ENCODE measurements at places on chromosomes 5 and 9. TPM values are rescaled to one million over a fixed set of nuclear protein-coding genes. Genes with fewer than 3 reads are reported as not detected.

Gene PHYHD1
- not detected for polyA plus RNA-seq

Gene IL7R
- polyA plus RNA-seq = 0.74 TPM

- H3K27ac ChIP-seq = no peak overlapping the region
- DNase-seq = no peak
- no peaks in the 10 kb centered on the region for H3K4me1 ChIP-seq
- peak overlapping the region; percentile 67 for H3K4me3 ChIP-seq
These were observed 538 bp upstream of the ARHGEF28 start for GRCh38 chr5:73625372-73625943.

DNA sequence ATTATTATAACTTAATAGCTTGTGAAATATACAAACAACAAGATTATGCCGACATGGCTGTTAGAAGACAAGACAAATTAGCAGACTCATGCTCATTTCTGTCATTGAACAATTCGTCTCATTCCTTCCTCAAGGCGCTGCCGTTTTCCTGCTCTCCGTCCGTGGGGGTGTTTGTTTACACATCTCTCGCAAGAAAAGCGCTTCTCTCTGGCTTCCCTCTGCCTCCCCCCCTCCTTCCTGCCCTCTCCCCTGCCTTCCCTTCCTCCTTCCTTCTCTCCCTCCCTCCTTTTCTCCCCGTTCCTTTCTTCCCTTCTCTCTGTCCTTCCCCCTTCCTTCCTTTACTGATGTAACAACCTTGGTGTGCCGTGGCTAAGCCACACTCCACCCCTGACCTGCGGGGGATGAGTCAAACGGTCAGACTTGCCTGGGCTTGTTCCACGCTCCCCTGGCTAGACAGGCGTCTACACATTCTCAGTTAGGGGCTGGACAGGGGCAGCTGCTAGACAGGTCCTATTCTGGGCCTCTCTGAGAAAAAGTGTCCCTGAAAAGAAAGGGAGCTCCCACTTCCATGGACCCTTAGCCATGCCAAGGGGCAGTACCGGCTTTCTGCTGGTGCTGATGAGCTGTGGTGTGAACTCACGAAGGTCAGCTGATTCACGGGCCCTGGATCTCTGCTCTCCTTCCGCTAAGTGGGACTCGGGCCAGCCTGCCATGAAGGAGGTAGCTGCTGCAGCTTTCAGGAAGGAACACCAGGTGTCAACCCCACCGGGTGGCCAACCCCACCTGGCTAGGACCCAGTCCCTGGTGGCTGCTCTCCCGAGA is 32.0 kb upstream of the SPTLC1 start:
- no peak overlapping the region for H3K27ac ChIP-seq
- no peaks in the 10 kb centered on the region for H3K27me3 ChIP-seq
- DNase-seq = no peak
- peak overlapping the region; percentile 19 for H3K4me3 ChIP-seq
- H3K36me3 ChIP-seq = no peaks in the 10 kb centered on the region

DNA sequence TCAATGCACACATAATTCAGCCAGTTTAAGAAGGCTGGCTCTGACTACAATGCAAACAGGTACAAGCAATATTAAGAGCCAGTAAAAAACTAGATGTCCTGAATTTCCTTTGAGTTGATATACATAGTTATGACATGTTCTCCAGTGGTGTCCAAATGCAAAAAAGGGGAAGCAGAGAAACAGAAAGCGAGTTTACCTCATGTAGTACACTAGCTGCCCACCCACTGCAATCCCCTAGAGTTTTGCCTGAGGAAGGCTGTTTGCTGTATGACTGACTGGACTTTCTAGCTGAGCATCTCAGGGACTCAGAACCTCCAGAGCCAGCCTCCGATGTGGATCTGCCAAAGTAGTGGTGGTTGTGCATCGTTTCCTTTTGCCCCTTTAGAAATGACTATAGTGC is 44.8 kb upstream of the SLC1A3 start:
- H3K4me3 ChIP-seq = no peak overlapping the region
- H3K27me3 ChIP-seq = no peaks in the 10 kb centered on the region

DNA sequence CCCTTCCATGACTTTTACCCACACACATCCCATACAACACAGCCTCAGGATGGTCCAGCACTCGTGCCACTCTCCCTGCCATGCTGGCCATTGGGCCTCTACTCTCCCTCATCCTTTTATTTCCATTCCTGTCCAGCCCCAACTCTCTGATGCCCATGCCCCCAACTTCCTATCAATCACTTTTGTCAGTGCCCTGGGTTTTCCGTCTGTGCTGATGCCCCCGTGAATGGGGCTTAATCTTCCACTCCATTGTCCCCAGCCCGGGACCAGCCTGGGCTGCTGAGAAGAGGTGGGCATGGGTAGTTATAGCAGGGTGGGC is 12.6 kb upstream of the ACSL6 start:
- no peaks in the 10 kb centered on the region for H3K36me3 ChIP-seq
- no peak overlapping the region for H3K4me3 ChIP-seq
- H3K4me1 ChIP-seq = peaks cover 29% of the 10 kb centered on the region
- H3K27me3 ChIP-seq = peaks cover 5% of the 10 kb centered on the region
- no peak overlapping the region for H3K27ac ChIP-seq
- no peak for DNase-seq

Gene RMI1
- polyA plus RNA-seq = 34.1 TPM

DNA sequence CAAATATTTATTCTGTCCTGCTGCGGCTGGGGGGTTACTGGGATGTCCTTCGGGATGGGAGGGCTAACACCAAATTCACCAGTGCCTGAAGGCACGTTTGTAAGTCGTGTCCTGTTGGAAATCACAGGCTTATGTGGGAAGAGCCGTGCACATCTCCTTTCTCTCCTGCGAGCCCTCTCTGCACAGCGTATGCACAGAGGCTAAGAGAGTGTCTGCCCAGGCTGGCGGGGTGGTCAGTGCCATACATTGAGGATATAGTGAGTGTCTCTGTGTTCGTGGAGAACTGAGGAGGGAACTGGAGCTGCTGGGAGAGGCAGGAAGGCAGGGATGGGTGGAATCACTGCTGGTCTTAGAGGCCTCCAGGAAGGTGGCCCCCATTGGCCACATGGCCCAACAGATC is 110.1 kb downstream of the WNK2 start:
- no peaks in the 10 kb centered on the region for H3K36me3 ChIP-seq
- no peaks in the 10 kb centered on the region for H3K27me3 ChIP-seq
- no peaks in the 10 kb centered on the region for H3K4me1 ChIP-seq
- no peak overlapping the region for H3K27ac ChIP-seq

- no peaks in the 10 kb centered on the region for H3K27me3 ChIP-seq
- DNase-seq = no peak
- no peak overlapping the region for H3K27ac ChIP-seq
- H3K4me3 ChIP-seq = no peak overlapping the region
These were observed 6.8 kb downstream of the KDM4C start for GRCh38 chr9:6764523-6764922.

Gene PCDHB16
- not detected for polyA plus RNA-seq

DNA sequence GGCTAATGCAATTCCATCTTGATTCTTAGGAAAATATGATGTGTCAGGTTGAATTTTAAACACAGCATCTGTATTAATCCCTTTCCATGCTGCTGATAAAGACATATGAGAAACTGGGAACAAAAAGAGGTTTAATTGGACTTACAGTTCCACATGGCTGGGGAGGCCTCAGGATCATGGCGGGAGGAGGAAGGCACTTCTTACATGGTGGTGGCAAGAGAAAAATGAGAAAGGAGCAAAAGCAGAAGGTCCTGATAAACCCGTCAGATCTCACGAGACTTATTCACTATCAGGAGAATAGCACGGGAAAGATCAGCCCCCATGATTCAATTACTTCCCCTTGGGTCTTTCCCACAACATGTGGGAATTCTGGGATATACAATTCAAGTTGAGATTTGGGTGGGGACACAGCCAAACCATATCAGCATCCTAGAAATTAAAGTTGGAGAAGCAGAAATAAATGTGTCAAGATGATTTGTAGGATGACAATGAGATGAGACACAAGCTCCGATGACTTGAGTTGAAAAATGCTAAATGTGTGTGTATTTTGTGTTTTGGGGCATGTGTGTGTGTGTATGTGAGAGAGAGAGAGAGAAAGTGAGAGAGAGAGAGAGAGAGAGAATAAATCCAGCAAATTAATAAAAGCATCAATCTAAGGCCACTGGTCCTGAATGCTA is 48.5 kb upstream of the ANKRD55 start:
- no peaks in the 10 kb centered on the region for H3K36me3 ChIP-seq
- H3K4me3 ChIP-seq = no peak overlapping the region
- no peak overlapping the region for H3K27ac ChIP-seq
- H3K27me3 ChIP-seq = 0 out of 2 replicates have a peak, but pooled peaks cover 2% of the 10 kb centered on the region

Gene CDC25C
- polyA plus RNA-seq = 15.9 TPM

Gene ALDOB
- polyA plus RNA-seq = not detected

Gene DMRT2
- not detected for polyA plus RNA-seq

GRCh38 chr9:8895861-8896224 is 1096.3 kb upstream of the DMAC1 start:
- H3K4me3 ChIP-seq = no peak overlapping the region
- no peak for DNase-seq

GRCh38 chr5:67085616-67086015 is 111.0 kb downstream of the CD180 start:
- H3K27ac ChIP-seq = no peak overlapping the region
- no peak overlapping the region for H3K4me3 ChIP-seq
- H3K27me3 ChIP-seq = peaks cover 1% of the 10 kb centered on the region
- no peaks in the 10 kb centered on the region for H3K36me3 ChIP-seq
- no peak for DNase-seq

GRCh38 chr9:113823421-113823820 is 52.7 kb upstream of the ZNF618 start:
- H3K27me3 ChIP-seq = no peaks in the 10 kb centered on the region
- H3K36me3 ChIP-seq = no peaks in the 10 kb centered on the region
- H3K4me3 ChIP-seq = no peak overlapping the region
- H3K27ac ChIP-seq = no peak overlapping the region
- no peaks in the 10 kb centered on the region for H3K4me1 ChIP-seq

GRCh38 chr9:137492464-137493363 is 33.6 kb upstream of the NSMF start:
- no peaks in the 10 kb centered on the region for H3K36me3 ChIP-seq
- H3K4me3 ChIP-seq = no peak overlapping the region
- no peak for DNase-seq

Data from GM12878 (cell line).